ENCODE measurements at places on chromosomes 7 and 10.

- DNase-seq: no peak
Measured at GRCh38 chr10:131895116-131895515, 5.7 kb upstream of the PPP2R2D start.

- DNase-seq: no peak
Measured at GRCh38 chr7:71900556-71900955, 511.6 kb downstream of the CALN1 start.

GRCh38 chr10:33334153-33334804, at the start of gene NRP1:
Gene NRP1 (minus strand): TSS chr10:33334667. CDS start chr10:33334382, 285 bp downstream.
- DNase-seq: peak; percentile 27

DNA sequence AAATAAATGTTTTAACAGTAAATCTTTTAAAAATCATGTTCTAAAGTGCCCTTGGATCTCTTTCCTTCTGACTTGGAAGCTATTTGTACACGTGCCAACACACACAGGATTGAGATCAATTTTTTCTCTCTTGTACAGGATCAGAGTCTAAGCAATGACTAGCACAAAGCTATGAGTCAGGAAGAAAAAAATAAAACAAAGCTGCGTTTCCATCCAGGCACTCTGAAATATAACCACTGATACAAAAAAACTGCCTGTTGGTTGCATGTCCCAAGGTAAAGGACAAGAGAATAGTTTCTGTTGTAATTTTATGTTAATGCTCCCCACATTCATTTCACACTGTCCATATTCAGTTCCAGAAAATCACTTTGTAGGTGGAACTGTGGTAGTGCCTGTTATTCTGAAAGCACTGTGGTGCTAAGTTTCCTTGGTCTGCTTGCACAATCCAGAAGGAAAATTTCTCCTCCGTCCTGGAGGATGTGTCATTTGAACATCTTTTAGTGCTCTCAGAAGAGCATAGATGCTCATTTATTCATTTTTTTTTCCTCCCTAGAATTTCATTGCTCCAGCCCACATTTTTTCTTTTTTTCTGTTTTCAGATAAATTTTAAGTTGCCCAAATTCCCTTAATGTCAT, 113.4 kb downstream of the PLXDC2 start:
- DNase-seq: no peak

GRCh38 chr10:74084955-74085354, 65.7 kb downstream of the AP3M1 start:
- DNase-seq: no peak

DNA sequence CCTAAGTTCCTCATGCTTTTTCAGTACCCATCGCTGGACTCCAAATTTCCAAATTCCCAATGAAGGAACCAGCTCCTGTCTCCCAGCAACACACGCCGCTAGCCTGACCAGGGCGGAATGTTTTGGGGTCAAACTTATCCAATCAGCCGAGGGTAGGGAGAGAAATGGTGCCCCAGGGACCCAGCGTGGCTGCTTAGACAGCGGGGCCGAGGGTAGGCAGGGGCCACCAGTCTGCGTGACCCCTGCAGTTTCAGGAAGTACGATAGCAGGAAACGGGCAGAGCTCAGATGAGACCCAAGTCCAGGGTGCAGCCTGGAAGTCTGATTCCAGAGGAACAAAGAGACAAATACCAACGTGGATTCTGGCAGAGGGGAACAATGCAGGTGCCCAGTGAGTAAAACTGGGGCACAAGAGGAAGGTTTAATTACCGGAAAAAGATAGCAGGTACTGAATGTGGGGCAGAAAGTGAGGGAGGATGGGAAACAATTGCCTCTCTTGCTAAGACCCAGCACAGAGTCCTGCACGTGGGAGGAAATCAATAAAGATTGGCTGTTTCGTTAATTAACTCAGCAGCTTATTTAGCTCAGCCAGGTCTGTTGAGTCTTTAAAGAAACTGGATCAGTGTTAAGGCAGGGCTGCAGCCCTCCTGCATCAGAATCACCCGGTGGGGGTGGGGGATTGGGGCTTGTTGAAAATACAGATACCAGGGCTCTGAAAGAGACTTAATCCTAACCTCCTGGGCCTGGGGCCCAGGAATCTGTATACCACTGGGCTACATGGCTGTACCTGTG, 50.4 kb upstream of the NFE2L3 start:
- DNase-seq: no peak

DNA sequence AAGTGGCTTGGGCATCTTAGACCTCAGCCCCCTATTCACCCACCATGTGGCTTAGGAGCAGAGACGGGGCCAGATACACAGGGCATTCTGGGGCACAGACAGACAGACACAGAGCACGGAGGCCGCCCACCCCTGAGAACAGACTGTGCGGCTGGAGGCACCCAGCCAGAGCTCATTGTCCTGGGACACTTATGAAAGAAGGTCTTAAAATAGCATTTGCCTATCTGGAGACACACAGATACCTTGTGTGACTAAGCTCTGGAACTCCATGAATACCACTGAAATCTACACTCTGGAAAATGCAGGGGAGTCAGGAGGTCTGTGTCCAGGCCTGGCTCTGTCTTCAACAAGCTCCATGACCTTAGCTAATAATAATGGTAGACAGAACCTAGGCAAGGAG, 41.4 kb upstream of the ADO start:
- no peak for DNase-seq

GRCh38 chr7:52481571-52481970, 553.9 kb upstream of the POM121L12 start:
- DNase-seq: no peak

DNA sequence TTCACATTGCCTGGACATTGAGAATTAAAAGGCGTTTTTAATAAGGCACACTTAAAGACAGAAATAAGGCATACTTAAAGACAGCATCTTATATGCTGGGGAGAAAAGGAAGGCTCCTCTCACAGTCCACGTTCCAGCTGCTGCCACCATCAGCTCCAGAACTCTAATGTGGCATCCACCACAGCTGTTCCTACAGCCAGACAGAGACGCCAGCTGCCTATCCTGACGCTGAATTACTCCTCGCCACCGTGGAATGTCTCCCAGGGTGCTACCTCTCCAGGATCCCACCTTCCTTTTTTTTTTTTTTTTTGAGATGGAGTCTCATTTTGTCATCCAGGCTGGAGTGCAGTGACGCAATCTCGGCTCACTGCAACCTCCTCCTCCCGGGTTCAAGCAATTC, 30.8 kb downstream of the SLC37A3 start:
- DNase-seq: no peak

- DNase-seq: no peak
Measured at GRCh38 chr10:132264966-132265889, 42.5 kb downstream of the STK32C start.

GRCh38 chr7:45893996-45894664, 5.8 kb downstream of the IGFBP1 start:
- no peak for DNase-seq

GRCh38 chr7:80415114-80415513, 96.8 kb downstream of the GNAT3 start:
- DNase-seq: no peak

- no peak for DNase-seq
Measured at GRCh38 chr10:62199584-62199983, 69.1 kb downstream of the RTKN2 start.

GRCh38 chr10:22837351-22837750, 90.5 kb upstream of the ARMC3 start:
- no peak for DNase-seq

- no peak for DNase-seq
Measured at GRCh38 chr7:90668992-90669391, 72.9 kb downstream of the CDK14 start.

GRCh38 chr10:310371-310770, 175.1 kb downstream of the ZMYND11 start:
- no peak for DNase-seq

DNA sequence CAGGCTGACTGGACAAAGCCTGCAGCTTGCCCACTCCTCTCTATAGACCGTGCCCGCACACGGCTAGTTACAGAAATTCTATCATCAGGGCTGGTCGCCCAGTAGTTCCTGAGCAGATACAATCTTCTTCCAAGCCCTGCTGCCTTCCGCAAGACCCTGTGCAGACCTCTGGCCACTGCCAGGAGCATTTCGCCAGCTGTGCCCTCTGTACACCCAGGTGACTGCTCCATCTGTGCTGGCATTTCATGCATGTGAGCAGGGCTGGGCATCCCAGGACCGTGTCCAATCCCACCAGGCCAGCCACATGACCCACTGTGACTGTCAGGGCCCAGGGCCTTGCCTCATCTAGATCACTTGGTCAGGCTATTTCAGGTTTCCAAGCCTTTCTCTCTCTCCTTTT, 36.9 kb downstream of the HSPA12A start:
- no peak for DNase-seq

GRCh38 chr7:134565643-134566136, 16.8 kb downstream of the AKR1B15 start:
- DNase-seq: no peak

DNA sequence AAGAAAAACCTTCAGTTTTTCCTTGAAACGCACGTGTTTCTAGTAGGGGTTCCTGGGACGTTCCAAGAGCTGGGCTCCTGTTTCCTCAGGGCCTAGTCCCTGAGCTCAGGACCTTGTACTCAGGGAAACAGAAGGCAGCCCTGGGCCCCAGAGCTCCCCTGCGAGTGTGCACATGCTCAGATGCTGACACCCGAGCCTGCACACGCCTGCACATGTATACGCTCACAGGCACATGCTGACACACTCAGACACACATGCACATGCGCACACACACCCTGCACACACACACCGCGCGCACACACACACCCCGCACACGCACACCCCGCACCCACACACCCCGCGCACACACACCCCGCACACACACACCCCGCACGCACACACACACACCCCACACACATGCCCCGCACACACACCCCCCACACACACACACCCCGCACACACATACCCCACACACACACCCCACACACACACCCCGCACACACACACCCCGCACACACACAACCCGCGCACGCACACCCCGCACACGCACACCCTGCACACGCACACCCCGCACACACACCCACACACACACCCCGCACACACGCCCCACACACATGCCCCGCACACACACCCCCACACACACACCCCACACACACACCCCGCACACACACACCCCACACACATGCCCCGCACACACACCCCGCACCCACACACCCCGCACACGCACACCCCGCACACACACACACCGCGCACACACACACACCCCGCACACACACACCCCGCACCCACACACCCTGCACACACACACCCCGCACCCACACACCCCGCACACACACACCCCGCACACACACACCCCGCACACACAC, 52.2 kb downstream of the CALML3 start:
- DNase-seq: no peak

DNA sequence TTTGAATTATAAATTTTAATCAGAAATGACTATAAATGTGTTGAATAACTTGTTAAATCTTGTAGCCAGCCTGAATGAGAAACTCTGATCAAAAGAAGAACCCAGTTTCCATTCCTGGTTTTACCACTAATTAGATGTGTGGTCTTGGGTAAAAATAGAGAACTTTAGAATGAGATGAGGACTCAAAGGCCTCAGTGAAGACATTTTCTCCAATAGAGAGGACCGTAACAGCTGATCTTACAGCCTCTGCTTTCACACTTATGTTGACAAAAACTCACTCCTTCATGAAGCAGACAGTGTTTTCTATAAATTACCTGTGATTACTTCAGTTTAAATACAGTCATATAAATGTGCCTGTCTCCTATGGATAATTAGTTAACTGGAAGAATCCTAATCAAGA, 200.1 kb upstream of the MEOX2 start:
- no peak for DNase-seq

DNA sequence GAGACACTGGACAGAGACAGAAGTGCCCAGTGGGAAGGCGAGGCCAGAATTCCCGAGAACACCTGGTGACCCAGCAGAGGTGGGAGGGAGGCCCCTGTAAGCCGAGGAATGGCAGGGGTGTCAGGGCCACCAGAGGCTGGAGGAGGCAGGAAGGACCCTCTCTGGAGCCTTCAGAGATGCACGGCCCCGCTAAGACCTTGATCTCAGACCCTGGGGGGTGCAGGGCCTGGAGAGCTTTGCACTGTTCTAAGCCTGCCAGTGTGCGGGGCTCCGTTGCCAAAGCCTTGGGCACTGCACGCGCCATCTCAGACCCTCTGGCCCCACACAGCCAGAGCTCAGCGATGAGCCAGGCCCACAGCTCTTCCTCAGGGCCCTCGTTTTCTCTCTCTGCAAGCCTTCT, 557.1 kb downstream of the PTPRN2 start:
- no peak for DNase-seq

DNA sequence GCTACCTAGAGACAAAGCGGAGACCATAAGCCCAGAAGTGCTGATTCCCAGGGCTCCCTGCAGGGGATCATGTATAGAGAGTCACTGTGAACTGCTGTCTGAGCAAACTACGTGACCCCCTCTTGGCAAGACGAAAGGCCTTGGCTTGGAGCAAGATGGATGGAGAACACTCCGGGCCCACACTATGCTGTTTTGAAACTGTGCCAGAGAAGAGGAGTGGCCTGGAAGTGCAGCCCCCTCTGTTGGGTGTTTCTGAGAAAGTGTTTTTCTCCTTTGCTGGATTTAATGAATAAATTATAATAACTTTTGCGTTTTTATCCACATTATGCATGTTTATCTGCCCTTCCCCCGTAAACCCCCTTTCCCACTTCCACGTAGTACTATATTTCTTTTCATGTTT, 639.3 kb upstream of the GALNT17 start:
- no peak for DNase-seq

DNA sequence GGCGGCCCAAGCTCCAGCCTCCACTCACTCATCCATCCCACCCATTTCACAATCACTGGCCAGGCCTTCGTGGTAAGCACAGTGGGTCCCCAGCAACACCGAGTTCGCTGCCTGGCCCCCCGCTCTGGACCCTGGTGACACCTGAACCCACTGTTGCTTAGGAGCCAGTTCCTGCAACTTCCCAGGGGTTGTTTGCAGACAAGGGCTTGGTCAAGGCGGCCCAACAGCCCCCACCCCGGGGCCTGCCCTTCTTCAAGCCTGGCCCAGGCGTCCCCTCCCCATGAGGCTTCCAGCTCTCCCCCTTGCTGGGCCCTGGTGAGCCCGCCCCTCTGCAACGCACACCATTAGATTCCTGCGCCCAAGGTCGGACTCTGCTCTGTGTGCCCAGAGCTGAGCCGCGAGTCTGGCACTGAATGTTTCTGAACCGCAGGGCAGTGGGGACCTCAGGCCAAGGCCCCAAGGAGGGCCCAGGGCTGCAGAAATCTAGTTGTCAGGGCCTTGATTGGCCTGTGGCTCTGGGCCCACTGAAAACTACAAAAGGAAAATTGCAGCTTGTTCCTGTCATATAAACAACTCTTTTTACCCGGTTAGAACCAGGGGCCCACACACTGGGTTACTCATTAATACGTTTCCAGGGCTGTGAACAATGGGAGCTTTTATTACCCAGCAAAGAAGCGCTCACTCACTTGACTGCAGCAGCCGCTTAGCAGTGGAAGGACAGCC, 2.1 kb upstream of the COX19 start:
- no peak for DNase-seq

- no peak for DNase-seq
Measured at GRCh38 chr7:83442911-83443310, 206.0 kb downstream of the SEMA3E start.

Measured in activated CD4-positive, alpha-beta memory T cell treated with anti-CD3 and anti-CD28 coated beads, Interleukin-2, amount 10 ng/mL, durations not matched to agents 7 days and 5 days (primary cell).